Right lobe of liver (tissue), 6 donors: ENCODE measurements at places on chromosomes 7 and 10. TPM values are rescaled to one million over a fixed set of nuclear protein-coding genes. Genes with fewer than 3 reads are reported as not detected.

Gene PLEKHA8
- 3.4 TPM for total RNA-seq

Gene LRGUK
- 0.13 TPM for total RNA-seq

Gene DDX21
- 35.1 TPM for total RNA-seq

Gene MGAM2
- 0.12 TPM for total RNA-seq

Gene CYP2W1
- not detected for total RNA-seq

Gene ABCB4
- total RNA-seq = 57.2 TPM

Gene GDI2
- 120 TPM for total RNA-seq

Gene OR9A2
- total RNA-seq = not detected

Gene ENTPD7
- total RNA-seq = 10.1 TPM

Gene TRIM73
- total RNA-seq = 3.3 TPM

Gene NKX1-2
- not detected for total RNA-seq

Gene NOD1
- total RNA-seq = 3.3 TPM

Gene RET
- total RNA-seq = 1.6 TPM
